ENCODE measurements at places on chromosomes 13 and 19. TPM values are rescaled to one million over a fixed set of nuclear protein-coding genes. Genes with fewer than 3 reads are reported as not detected.

The SLC8A2 gene
- 1.3 TPM for total RNA-seq

The WDR62 gene
- 5.4 TPM for total RNA-seq

The TPTE2 gene
- not detected for total RNA-seq

The KLK2 gene
- total RNA-seq = not detected

The CNN1 gene
- 0.19 TPM for total RNA-seq

The FNDC3A gene
- 11.8 TPM for total RNA-seq

The CEACAM4 gene
- not detected for total RNA-seq

The ZMYM2 gene
- total RNA-seq = 23.6 TPM

The MED29 gene
- 18.8 TPM for total RNA-seq

The ZNF579 gene
- total RNA-seq = 7.6 TPM

The CATSPERD gene
- total RNA-seq = not detected

The RFX1 gene
- 5.6 TPM for total RNA-seq

The PRSS57 gene
- total RNA-seq = not detected

The B9D2 gene
- total RNA-seq = 3.4 TPM

The CYSLTR2 gene
- not detected for total RNA-seq

The CYP4F22 gene
- not detected for total RNA-seq

The PTH2 gene
- total RNA-seq = not detected

The TDRD3 gene
- 10.6 TPM for total RNA-seq

The AZU1 gene
- total RNA-seq = not detected
